ENCODE measurements at places on chromosomes 5 and 9.

GRCh38 chr5:38167562-38167996, 90.8 kb upstream of the EGFLAM start:
- DNase-seq, result no peak

GRCh38 chr5:136309932-136310598, 55.3 kb downstream of the TRPC7 start:
- DNase-seq, result no peak

GRCh38 chr5:164277720-164278119, 772.3 kb downstream of the MAT2B start:
- DNase-seq, result no peak

GRCh38 chr5:120767178-120767820, 303.2 kb downstream of the PRR16 start:
- DNase-seq, result no peak

- DNase-seq, result no peak
Observed at GRCh38 chr9:107174441-107174840, 108.6 kb upstream of the RAD23B start.

GRCh38 chr9:130616451-130616850, 37.1 kb downstream of the FUBP3 start:
- DNase-seq, result no peak

DNA sequence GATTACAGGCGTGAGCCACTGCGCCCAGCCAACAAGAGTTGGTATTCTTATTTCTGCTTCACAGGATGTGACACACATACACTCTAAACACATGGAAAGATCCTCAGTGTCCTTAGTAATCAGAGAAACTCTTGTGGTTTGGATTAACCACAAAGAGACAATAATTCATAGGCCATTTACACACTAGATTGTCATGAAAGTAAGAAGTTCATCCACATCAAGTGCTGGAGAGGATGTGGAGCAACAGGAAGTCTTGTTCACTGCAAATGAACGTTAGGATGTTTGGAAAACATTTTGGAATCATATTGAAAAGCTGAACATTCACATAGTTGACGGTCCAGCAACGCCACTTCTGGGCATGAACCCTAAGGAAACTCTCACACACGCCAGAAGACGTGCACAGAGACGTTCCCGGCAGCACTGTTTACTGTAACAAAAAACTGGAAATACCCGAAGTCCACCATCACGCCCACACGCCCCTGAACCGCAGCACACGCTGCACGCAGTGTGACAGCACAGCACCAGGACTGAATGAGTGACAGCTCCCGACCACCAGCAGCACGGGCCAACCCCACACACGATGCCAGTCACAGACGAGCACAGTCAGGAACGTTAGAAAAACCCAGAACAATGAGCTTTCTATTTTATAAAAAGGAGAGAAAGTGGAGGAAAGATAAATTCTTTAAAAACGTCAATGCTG, 87.6 kb downstream of the COL23A1 start:
- DNase-seq, result no peak

Measured in non-pigmented ciliary epithelial cell (primary cell).